NCI-H187 treated with DMSO at 0.1 percent for 48 hours (cell line): ENCODE measurements at places on chromosomes 6 and 20.

DNA sequence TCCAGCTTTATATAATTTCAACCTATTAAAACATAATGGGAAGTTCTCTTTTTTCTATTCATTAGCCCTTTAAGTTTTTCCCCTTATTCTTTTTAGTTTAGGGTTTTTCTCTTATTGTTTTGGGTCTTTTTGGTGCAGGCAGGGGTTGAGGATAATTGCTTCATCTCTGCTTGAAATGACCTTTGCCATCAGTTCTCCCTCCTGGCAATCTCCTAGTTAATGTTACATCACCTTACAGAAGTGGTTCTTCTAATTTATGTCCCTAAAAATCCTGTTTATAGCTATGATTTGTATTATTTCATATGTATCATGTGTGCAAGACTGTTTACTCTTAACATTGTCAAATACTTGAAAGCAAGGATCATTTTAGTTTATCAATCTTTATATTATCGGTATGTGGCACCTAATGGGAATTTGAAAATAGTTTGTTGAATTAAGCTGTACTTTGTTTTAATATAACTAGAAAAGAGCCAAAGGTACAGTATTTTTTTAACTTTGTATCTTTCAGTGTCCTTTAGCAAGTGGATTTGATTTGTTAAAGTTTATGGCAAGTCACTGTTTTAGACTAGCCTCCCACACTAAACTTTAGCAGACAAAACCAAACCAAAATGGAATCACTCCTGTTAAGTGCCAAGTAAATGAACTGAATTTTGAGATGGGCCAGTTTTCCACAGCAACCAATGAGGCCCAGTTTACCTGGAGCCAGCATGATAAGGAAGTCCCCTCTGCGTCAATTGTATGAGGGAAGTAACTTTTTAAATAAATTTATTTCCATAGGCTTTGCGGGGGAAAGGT lies 26.6 kb upstream of the RUNX2 start:
- no peak for DNase-seq

DNA sequence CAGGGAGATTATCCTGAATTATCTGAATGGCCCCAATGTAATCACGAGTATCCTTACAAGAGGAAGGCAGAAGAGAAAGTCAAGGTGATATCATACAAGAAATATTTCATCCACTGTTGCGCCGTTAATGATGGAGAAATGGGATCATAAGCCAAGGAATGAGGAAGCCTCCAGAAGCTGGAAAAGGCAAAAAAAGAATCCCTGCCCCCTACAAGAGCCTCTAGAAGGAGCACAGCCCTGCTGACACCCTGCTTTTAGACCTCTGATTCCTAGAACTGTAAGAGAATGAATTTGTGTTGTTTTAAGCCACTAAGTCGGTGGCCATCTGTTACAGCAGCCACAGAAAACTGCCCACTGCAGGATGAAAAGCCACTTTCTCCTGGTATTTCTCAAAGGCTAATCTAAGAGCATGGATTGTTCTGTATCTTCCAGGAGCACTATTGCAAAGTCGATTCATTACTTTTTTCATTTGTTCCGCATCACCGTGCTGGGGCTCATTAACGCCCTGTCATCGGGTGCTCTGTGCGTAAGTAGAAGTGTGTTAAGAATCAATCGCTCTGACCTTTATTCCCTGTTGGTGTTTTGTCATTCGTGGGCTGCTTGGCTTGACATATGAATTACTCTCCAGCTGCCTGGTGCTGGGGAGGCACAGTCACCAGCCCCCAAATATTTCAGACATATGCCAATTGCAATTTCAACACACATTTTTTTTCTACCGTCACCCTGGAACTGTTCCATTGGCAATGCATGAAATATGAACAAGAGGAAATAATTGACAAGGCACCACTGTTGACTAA lies 117.0 kb downstream of the PCSK2 start:
- DNase-seq = no peak

- DNase-seq = no peak
Observed at GRCh38 chr6:13427801-13428582, 59.4 kb downstream of the GFOD1 start.

DNA sequence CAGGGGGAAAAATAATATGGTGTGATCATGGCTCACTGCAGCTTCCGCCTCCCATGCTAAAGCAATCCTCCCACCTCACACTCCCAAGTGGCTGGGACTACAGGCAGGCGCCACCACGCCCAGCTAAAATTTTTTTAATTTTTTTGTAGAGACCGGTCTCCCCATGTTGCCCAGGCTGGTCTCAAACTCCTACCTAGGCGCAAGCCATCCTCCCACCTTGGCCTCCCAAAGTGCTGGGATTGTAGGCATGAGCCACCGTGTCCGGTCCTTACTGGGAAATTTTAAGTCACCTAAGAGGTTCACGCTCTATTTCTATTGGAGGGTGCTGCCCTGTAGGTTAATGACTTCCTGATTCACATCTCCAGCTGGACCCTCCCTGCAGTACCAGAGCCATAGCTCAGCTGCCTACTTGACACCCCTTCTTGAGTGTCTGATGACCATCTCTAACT lies 626 bp upstream of the CDK5RAP1 start:
- no peak for DNase-seq

- no peak for DNase-seq
Observed at GRCh38 chr6:89817481-89817880, 2.1 kb downstream of the MDN1 start.

DNA sequence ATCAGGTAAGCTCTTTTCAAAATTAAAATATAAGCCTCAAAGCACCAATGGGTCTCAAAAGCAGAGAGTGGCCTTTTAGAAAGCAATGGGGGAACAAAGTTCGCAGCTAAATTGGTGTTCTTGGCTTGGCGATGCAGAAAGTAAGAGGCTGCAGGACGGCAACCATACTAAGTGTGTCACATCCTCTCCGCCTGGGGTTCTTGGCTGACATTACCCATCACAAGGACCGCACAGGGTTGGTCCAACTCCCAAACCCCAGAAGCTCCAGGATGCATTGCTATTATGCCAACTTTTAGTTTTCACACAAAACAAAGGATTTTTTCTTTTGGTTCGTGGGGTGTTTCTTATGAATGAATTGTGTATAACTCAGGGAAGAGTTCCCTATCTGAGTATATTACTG lies 124.8 kb downstream of the PRKN start:
- no peak for DNase-seq

DNA sequence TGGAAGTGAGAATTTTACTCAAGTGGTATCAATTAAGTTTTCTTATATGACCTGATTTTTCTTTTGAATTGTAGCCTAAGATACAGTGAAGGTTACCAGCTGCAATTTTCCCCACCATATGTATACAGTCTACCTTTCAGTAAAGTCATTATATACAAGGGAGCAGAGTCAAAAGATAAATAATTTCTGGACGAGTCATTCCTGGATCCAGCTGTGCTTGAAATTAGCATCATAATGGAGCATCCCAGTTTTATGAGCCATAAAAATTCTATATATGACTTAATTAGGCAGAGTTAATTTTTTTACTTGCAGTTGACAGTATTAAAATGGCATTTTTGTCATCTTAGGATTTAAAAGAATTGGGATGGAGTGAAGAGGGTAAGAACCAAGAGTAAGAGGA lies 1008.4 kb downstream of the PHF3 start:
- DNase-seq = no peak

DNA sequence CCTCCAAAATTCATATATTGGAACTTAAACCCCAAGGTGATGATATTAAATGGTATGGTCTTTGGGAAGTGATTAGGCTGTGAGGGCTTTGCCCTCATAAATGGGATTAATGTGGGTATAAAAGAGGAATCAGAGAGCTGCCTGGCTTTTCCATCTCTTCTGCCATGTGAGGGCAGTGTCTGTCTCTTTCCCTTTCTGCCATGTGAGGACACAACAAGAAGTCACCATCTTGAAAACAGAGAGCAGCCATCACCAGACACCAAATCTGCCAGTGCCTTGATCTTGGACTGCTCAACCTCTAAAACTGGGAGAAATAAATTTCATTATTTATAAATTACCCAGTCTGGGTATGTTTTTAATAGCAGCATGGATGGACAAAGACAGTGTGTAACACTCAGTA lies 263.0 kb downstream of the PAX1 start:
- DNase-seq = no peak

- no peak for DNase-seq
Observed at GRCh38 chr20:51600950-51601349, 58.4 kb upstream of the NFATC2 start.

DNA sequence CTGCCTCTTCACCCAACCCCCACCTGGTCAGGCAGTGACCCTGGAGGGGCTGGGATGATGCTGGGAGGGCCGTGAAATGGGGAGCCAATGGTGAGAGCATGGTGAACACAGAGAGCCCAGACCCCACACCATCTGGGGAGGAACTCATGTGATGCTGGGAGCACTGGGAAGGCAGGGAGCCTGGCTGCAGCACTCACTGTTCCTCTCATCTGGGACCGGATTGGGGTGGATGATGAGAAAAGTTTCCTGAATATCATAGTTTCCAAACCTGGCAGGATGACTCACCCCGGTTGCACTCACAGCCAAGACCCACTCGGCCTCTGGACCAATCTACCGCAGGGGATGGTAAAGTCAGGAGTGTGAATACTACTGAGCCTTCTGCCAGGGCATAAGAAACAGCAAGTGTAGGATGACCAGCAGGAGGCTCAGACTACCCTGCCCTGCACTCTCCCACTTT lies 21.8 kb downstream of the ULBP1 start:
- no peak for DNase-seq

GRCh38 chr20:43003318-43003944 lies 186.3 kb downstream of the PTPRT start:
- DNase-seq = no peak

GRCh38 chr20:51643390-51643789 lies 100.9 kb upstream of the NFATC2 start:
- no peak for DNase-seq

DNA sequence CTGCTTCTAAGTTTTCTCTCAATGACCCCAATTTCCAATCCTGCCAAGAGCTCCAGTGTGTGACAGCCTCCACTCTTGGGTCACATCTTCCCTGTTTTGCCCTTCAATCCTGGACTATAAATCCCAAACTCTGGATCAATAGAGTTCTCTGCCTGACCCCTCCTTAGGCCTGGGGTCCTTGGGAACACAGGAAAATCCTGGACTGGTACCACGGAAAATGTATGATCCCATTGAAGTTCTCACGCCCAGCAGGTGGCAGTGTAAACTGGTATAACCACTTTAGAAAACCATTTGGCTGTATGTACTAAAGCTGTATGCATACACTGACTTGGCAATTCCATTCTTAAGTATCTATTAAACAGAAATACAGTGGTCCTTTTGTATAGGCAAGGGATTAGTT lies 98.0 kb downstream of the SNAP25 start:
- no peak for DNase-seq

- no peak for DNase-seq
Observed at GRCh38 chr6:452301-453067, 60.9 kb downstream of the IRF4 start.
